ENCODE measurements at places on chromosomes 5 and 9. TPM values are rescaled to one million over a fixed set of nuclear protein-coding genes. Genes with fewer than 3 reads are reported as not detected.

DNA sequence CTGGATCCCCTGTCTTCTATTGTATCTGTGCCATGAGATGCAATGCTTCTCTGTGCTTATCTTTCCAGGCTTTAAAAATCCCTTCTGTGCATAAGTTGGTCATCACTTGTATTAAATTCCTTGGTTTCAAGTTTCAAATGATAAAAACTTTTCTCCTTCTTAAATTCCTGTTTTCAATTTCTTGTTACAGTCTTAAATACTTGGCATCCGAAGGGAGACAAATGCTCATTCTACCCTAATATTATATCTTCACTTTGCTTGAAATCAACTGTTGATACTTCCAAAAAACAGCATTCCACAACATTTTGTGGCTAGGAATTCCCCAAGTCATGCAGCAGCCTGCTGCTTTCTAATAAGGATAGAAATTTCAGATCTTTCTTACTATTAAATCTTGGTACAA, 413.2 kb upstream of the ACTBL2 start:
- H3K4me1 ChIP-seq = no peaks in the 10 kb centered on the region
- H3K36me3 ChIP-seq = no peaks in the 10 kb centered on the region
- no peaks in the 10 kb centered on the region for H3K27me3 ChIP-seq
- no peak overlapping the region for H3K27ac ChIP-seq
- no peak overlapping the region for H3K4me3 ChIP-seq
- no peak for DNase-seq

DNA sequence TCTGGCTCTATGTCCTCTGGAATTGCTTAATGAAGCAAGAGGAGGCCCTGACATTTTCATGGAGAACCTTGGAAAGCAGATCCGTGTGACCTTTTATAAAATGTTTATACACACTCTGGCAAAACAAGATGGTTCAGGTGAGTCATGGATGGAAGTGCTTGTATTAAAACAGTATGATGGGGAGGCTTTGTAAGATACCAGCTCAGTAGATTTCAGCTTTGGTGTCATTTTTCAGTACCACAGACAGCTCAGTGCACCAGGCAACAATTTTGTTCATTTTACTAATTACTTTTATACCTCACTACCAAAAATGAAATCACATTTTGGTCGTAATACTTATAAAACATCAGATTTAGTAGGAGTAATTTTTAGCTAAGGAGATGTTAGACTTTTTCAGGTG, 5.2 kb downstream of the KCNN2 start:
- no peak overlapping the region for H3K4me3 ChIP-seq
- H3K27me3 ChIP-seq = peaks cover 36% of the 10 kb centered on the region
- H3K4me1 ChIP-seq = peaks cover 7% of the 10 kb centered on the region
- no peak overlapping the region for H3K27ac ChIP-seq
- no peaks in the 10 kb centered on the region for H3K36me3 ChIP-seq

- no peak overlapping the region for H3K27ac ChIP-seq
- peak; percentile 52 for DNase-seq
- peaks cover 25% of the 10 kb centered on the region for H3K27me3 ChIP-seq
- no peaks in the 10 kb centered on the region for H3K36me3 ChIP-seq
- no peak overlapping the region for H3K4me3 ChIP-seq
These were observed 10.2 kb upstream of the CEP72 start for GRCh38 chr5:601771-602465.

- no peaks in the 10 kb centered on the region for H3K27me3 ChIP-seq
- no peaks in the 10 kb centered on the region for H3K36me3 ChIP-seq
- no peak overlapping the region for H3K27ac ChIP-seq
- no peak overlapping the region for H3K4me3 ChIP-seq
- no peak for DNase-seq
These were observed 5.0 kb downstream of the TJP2 start for GRCh38 chr9:69179037-69179436.

DNA sequence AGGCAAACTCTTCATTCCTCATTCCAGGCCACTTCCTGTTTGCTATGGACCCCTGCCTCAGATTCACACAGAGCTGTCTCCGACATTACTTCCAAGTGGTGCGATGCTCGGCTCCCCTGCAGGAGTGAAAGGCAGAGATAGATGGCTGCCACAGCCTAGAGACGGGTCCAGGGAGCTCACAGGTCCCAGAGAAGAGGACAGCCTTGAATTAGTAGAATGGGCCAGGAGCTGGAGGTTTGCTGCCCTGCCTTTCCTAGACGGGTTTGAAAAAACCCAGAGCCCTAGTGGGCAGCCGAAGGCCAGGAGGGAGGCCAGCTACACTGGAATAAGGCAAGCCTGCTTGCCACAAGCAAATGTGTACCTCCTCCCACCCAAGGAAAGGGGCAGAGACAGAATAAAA, 1.8 kb downstream of the ANKRD34B start:
- no peak overlapping the region for H3K4me3 ChIP-seq
- H3K36me3 ChIP-seq = no peaks in the 10 kb centered on the region
- no peaks in the 10 kb centered on the region for H3K4me1 ChIP-seq
- no peak overlapping the region for H3K27ac ChIP-seq

GRCh38 chr9:76756941-76757673, 7.1 kb upstream of the PCA3 start:
- no peaks in the 10 kb centered on the region for H3K27me3 ChIP-seq
- no peak overlapping the region for H3K27ac ChIP-seq
- no peak for DNase-seq
- no peaks in the 10 kb centered on the region for H3K36me3 ChIP-seq
- no peak overlapping the region for H3K4me3 ChIP-seq

GRCh38 chr5:33894566-33894965, 2.8 kb upstream of the ADAMTS12 start:
- no peaks in the 10 kb centered on the region for H3K36me3 ChIP-seq
- H3K4me1 ChIP-seq = peaks cover 6% of the 10 kb centered on the region
- H3K4me3 ChIP-seq = no peak overlapping the region
- no peak for DNase-seq

GRCh38 chr9:105963343-105964099, 269.2 kb downstream of the TMEM38B start:
- H3K4me3 ChIP-seq = no peak overlapping the region
- no peaks in the 10 kb centered on the region for H3K27me3 ChIP-seq
- DNase-seq = no peak
- H3K36me3 ChIP-seq = no peaks in the 10 kb centered on the region
- H3K27ac ChIP-seq = no peak overlapping the region

DNA sequence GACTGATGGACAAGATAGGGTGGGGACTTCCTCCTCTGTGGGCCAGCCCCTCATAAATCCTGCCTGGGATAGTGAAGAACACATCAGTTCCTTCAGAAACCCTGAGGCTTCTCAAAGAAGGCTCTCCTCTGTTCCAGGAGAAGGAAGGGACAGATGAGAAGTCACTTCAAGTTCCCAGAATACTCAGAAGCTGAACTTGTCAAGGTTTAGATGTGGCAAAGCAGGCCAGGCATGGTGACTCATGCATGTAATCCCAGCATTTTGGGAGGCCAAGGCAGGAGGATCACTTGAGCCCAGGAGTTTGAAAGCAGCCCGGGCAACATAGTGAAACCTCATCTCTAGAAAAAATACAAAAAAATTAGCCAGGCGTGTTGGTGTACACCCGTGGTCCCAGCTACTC, 38.5 kb downstream of the STOM start:
- peak overlapping the region; percentile 61 for H3K27ac ChIP-seq
- H3K4me3 ChIP-seq = no peak overlapping the region
- DNase-seq = no peak

DNA sequence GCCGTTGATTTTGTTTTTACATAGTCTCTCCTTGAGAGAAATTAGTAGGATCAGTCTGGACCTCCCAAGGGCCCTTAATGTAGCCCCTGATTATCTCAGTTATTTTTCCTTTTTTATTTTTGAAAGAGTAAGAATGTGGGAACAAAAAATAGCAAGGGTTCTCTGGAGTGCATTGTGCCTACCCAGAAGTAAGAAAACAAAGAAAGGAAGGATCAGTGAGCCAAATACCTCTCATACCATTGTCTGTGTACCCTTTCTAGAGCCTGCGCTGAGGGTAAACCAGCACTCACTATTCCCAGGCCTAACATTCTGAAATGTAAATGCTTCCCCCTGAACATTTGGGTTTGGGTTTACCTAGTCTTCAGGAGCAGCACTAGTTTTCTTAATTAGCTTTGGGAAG, 213.0 kb upstream of the TARS1 start:
- H3K27me3 ChIP-seq = no peaks in the 10 kb centered on the region
- DNase-seq = no peak
- H3K4me1 ChIP-seq = no peaks in the 10 kb centered on the region
- H3K36me3 ChIP-seq = no peaks in the 10 kb centered on the region

DNA sequence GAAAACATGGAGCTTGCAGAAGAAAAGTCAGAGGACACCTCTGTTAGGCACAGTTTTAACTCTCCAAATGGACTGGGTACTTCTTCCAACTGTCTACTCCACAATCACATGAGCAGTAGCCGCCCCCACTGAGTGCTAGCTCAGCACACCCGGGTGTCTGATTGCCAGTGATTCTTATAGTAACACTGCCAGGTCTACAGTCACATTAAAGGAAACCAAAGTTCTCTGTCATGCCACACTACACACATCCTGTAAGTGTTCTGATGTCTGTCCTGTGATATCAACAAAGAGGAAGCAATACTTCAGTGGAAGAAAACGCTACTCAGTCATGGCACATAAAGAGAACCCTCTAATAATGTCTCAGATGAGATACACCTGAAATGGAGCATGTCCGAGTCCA, at the start of gene HAVCR2:
Gene HAVCR2, minus strand, starts transcription at position 69 of the 400 bp plus-strand sequence. Its CDS starts 61 bp downstream, at position 8.
- H3K36me3 ChIP-seq = no peaks in the 10 kb centered on the region
- H3K4me3 ChIP-seq = peak within 1 kb of the TSS; percentile 40
- peak within 1 kb of the TSS; percentile 79 for H3K27ac ChIP-seq
- peak; percentile 72 for DNase-seq

DNA sequence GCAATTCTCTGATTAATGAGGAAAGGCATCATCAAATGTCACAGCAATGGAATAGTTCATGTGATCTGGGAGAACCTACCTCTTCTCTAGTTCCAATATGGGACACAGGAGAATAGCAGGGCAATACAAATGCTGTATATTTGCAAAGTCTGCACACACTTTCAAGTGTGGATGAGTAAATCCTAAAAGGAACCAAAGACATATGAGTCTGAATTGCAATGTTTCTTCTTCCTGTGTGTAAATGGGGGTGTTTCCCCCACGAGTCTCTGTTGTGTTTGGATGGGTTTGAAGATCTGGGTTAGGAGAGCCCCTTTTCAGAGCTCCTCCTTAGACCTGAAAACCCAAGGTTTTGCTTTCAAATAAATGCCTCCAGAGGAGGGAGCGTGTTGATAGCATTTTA, 26.9 kb downstream of the SLC46A2 start:
- H3K27me3 ChIP-seq = no peaks in the 10 kb centered on the region
- H3K36me3 ChIP-seq = peaks cover 8% of the 10 kb centered on the region
- H3K4me1 ChIP-seq = peaks cover 51% of the 10 kb centered on the region

DNA sequence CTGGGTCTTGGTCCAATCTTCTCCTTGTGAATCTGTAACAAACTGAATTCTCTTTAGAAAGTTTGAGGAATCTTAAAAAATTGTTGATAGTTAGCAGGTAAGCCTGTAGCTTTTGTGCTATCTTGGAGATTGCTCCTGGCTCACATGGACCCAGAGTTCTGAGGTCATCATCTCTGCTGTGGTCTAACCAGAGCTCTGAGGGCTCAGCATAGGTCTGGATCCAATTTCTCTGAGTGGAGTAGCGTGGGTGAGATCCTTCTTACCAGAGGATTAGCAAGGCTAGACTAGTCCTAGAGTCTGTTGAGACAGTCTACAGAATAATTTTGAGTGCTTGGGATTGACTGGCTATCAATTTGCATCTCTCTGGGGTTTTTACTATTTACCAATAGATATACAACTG, 60.5 kb upstream of the IL6ST start:
- no peaks in the 10 kb centered on the region for H3K36me3 ChIP-seq
- no peak overlapping the region for H3K4me3 ChIP-seq
- no peak for DNase-seq
- no peak overlapping the region for H3K27ac ChIP-seq

- DNase-seq = no peak
- no peaks in the 10 kb centered on the region for H3K4me1 ChIP-seq
- no peaks in the 10 kb centered on the region for H3K27me3 ChIP-seq
- no peaks in the 10 kb centered on the region for H3K36me3 ChIP-seq
- no peak overlapping the region for H3K4me3 ChIP-seq
These were observed 190.6 kb downstream of the MAT2B start for GRCh38 chr5:163695830-163696578.

DNA sequence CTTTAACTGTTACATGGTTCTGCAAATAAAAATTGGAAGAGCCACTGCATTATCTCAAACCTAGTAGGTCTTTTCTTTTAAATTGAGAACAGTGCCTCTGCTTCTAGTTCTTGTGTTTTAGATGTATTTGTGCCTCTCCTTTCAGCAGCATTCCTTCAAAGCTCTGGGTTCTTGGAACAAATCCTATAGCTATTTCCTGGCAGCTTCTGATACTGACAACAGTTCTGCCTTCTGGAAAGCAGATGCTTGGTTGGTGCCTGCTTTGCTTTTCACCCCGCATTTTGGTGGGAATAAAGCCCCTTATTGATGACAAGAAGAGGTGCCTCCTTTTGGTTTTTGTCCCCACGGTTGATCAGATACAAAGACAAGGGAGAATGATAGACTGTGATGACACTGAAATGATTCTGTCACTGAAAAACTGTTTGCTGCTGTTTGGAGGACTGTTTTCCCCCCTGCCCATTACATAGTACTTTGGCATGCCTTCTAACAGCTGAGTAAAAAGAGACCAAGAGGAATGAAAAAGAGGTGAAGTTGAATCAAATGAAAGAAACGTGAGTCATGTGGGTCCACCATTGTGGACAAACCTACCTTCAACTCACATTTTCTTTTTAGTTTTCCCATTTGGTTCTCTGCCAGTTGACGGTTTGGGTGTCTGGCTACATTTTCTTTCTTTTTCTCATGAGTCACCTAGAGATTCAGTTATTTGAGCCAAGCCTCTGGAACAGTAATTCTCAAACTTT, 5.6 kb downstream of the PTCD2 start:
- peaks cover 5% of the 10 kb centered on the region for H3K4me1 ChIP-seq
- no peak overlapping the region for H3K27ac ChIP-seq
- no peak overlapping the region for H3K4me3 ChIP-seq
- peaks cover 51% of the 10 kb centered on the region for H3K36me3 ChIP-seq
- H3K27me3 ChIP-seq = no peaks in the 10 kb centered on the region
- no peak for DNase-seq

DNA sequence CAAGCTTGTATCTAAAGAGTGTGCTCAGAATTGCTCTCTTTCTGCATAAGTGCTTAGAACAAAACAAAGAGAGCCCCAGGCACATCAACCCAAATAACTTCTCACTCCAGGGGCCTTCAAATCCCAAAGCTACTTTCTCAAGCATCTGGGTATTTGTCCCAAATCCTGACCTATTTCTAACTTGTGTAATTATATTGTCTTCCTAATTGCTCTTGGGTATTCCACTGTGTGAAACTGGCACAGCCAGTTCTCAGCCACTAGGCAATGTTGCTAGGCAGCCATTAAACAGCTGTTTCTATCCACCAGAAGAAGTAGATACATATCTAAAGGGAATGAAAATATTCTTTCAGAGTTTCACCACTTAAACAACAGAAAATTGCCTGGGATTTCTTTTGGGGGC, 198.8 kb downstream of the PRELID2 start:
- no peak for DNase-seq
- no peak overlapping the region for H3K27ac ChIP-seq
- no peaks in the 10 kb centered on the region for H3K36me3 ChIP-seq
- no peaks in the 10 kb centered on the region for H3K4me1 ChIP-seq
- no peaks in the 10 kb centered on the region for H3K27me3 ChIP-seq

GRCh38 chr5:79229357-79230174, 6.4 kb upstream of the JMY start:
- H3K4me3 ChIP-seq = no peak overlapping the region
- no peak for DNase-seq
- H3K4me1 ChIP-seq = no peaks in the 10 kb centered on the region
- H3K36me3 ChIP-seq = no peaks in the 10 kb centered on the region
- H3K27me3 ChIP-seq = no peaks in the 10 kb centered on the region

The GALNT12 gene
- total RNA-seq = 28.3 TPM

The ROPN1L gene
- total RNA-seq = 1.9 TPM

The IL4 gene
- not detected for total RNA-seq

The LCP2 gene
- total RNA-seq = 83.1 TPM

Measured in upper lobe of right lung (tissue), 1 donor.